ENCODE measurements at places on chromosomes 12 and 14. TPM values are rescaled to one million over a fixed set of nuclear protein-coding genes. Genes with fewer than 3 reads are reported as not detected.

ETFRF1 gene
- 22.5 TPM for total RNA-seq

TAS2R30 gene
- total RNA-seq: 2.3 TPM

TMEM253 gene
- not detected for total RNA-seq

DEGS2 gene
- 4.2 TPM for total RNA-seq

NTS gene
- total RNA-seq: not detected

Data from activated T-cell treated with anti-CD3 and anti-CD28 coated beads, Interleukin-2, amount 50 U/mL, for 72 hours (primary cell).